ENCODE measurements at places on chromosomes 11 and 22. TPM values are rescaled to one million over a fixed set of nuclear protein-coding genes. Genes with fewer than 3 reads are reported as not detected.

Gene BTG4
- total RNA-seq: not detected

Gene KRTAP5-9
- total RNA-seq: 0.24 TPM

Gene ZC3H12C
- total RNA-seq: 2.8 TPM

Gene PLA2G3
- total RNA-seq: not detected

Gene SLC25A18
- total RNA-seq: not detected

Gene KCNJ5
- total RNA-seq: not detected

Gene P2RY2
- total RNA-seq: not detected

Gene VSIG10L2
- not detected for total RNA-seq

Gene IGSF22
- 0.85 TPM for total RNA-seq

Gene TRIM29
- total RNA-seq: not detected

Gene TSSK2
- total RNA-seq: not detected

Gene SMC1B
- total RNA-seq: 0.44 TPM

Gene C11orf24
- total RNA-seq: 23.9 TPM

Gene TANGO2
- 48.7 TPM for total RNA-seq

Gene TMEM86A
- total RNA-seq: 0.46 TPM

Gene AIP
- total RNA-seq: 163 TPM

Gene GRAP2
- total RNA-seq: 157 TPM

Gene REXO2
- total RNA-seq: 96.6 TPM

Gene CEP126
- total RNA-seq: 0.27 TPM

Gene MFNG
- 207 TPM for total RNA-seq

Gene APOA1
- total RNA-seq: 0.32 TPM

Gene MYBPC3
- total RNA-seq: not detected

Gene C11orf86
- total RNA-seq: not detected

Gene FAM180B
- 0.15 TPM for total RNA-seq

Gene UBQLN3
- total RNA-seq: not detected

Gene CD248
- 0.32 TPM for total RNA-seq

Gene MMP27
- not detected for total RNA-seq

Gene ABCC8
- total RNA-seq: not detected

Gene SEC14L6
- total RNA-seq: not detected

Gene MPPED2
- not detected for total RNA-seq

Gene KIRREL3
- total RNA-seq: not detected

Gene ZNF280B
- 2.7 TPM for total RNA-seq

Gene NCR3LG1
- total RNA-seq: 1.1 TPM

Gene LRRC74B
- not detected for total RNA-seq

Gene APOA4
- not detected for total RNA-seq

Gene C11orf52
- not detected for total RNA-seq

Gene HRAS
- 59.3 TPM for total RNA-seq

Gene OR10D3
- total RNA-seq: not detected

Gene ZP1
- not detected for total RNA-seq

Gene SELENOM
- total RNA-seq: 9.6 TPM

Gene NRIP3
- total RNA-seq: 4.2 TPM

Gene GRM5
- not detected for total RNA-seq

Gene POU2AF1
- total RNA-seq: 9.1 TPM

Gene MAPK8IP2
- total RNA-seq: 0.17 TPM

Gene FGF19
- total RNA-seq: not detected

Gene FCHSD2
- total RNA-seq: 62.6 TPM

Gene LMNTD2
- 1.7 TPM for total RNA-seq

Gene C11orf65
- total RNA-seq: 0.29 TPM

Gene FAM227A
- 0.39 TPM for total RNA-seq

Gene MB
- total RNA-seq: 0.80 TPM

Gene HTR3B
- total RNA-seq: not detected

Gene MISFA
- total RNA-seq: 5.3 TPM

Gene DDT
- 87.7 TPM for total RNA-seq
